ENCODE measurements at places on chromosomes 3 and 15.

DNA sequence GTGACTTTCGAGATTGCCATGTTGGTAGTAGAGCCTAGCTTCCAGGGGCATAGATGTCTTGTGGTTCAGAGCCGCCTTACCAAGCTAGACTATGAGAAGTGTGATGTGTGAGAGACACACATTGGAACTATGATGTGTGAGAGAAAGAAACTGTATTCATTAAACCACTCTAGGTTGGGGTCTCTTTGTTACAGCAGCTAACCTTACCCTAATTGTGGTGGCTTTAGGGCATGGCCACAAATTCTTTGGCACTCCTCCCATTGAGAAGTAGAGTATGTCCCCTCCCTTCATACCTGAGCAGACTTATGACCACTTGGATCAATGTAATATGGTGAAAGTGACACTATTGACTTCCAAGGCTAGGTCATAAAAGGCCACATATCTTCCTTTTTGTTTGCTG lies 35.3 kb upstream of the CDV3 start:
- no peak for DNase-seq

GRCh38 chr3:168806871-168807270 lies 711.1 kb upstream of the GOLIM4 start:
- DNase-seq, result no peak

GRCh38 chr3:49619649-49620048 lies 54.5 kb upstream of the APEH start:
- no peak for DNase-seq

- no peak for DNase-seq
Measured at GRCh38 chr3:106518516-106518915, 649.7 kb upstream of the CBLB start.

- no peak for DNase-seq
Measured at GRCh38 chr15:96330064-96330449, 443 bp upstream of the NR2F2 start.

GRCh38 chr3:178805741-178806140 lies 265.9 kb downstream of the ZMAT3 start:
- DNase-seq, result no peak

- no peak for DNase-seq
Measured at GRCh38 chr3:48208076-48208475, 15.2 kb upstream of the CAMP start.

All from stimulated activated CD4-positive, alpha-beta T cell treated with anti-CD3 and anti-CD28 coated beads, Interleukin-4, amount 100 ng/mL, for 1 hour (primary cell).